ENCODE measurements at places on chromosomes 5 and 9. TPM values are rescaled to one million over a fixed set of nuclear protein-coding genes. Genes with fewer than 3 reads are reported as not detected.

DNA sequence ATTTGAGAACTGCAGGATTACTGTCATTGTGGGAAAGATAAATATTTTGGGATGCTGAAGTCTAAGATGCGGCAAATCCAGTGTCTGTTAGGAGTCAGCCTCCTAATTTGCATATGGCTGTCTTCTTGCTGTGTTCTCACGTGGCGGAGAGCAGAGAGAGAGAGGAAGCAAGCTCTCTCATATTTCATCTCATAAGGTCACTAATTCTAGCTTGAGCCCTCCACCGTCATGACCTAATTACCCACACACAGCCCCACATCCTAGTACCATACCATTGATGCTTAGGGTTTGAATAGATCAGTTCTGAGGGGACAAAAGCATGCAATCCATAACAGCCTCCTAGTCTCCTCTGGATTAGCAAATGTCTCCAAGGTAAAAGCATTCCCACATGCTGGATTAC lies 124.5 kb downstream of the CDH12 start:
- DNase-seq, result no peak

DNA sequence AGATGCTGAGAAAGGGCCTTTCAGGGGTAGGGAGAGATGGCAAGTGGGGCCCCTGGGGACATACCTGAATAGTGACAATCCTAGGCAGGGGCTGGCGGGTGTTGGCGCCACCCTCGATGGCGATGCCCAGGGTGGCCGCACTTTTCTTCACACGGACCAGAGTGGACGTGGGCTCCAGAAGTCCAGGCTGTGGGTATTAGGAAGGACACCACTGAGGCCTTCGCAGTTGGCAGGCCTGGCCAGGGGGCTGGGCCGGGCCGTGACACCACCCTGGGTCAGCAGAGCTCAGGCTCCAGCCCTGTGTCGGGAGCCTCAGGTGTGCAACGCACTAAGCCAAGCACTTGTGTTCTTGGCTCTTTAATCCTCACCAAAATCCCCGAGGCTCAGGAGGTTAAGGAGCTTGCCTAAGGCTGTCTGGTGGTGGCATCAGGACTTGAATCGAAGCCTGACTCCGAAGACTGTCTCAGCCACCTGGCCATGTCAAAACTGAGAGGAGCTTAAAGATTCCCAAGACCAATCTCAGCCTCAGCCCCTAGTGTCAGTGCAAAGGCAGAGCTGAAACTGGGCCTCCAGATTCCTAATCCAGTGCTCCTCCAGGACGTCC lies 15.5 kb upstream of the AKNA start:
- DNase-seq, result no peak

- DNase-seq, result peak; percentile 21
Observed at GRCh38 chr5:53463909-53464621, 16.4 kb upstream of the FST start.

DNA sequence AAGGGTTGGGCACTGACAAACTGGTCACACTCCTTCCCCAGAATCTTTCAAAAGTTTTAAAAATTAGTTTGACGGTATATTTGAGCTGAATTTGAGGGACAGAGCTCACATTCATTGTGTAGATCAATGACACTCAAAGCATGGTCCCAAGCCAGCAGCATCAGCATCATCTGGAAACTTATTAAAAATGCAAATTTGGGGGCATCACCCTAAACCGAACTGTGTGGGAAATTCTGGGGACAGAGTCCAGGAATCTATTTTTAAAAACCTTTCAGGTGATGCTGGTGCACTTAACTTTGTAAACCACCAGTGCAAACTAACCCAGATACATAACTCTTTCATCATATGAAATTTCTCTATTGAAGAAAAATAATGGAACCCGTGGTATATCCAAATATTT lies 58.1 kb upstream of the MTAP start:
- no peak for DNase-seq

GRCh38 chr9:15295761-15296405 lies 11.1 kb downstream of the TTC39B start:
- peak; percentile 78 for DNase-seq

- peak; percentile 4 for DNase-seq
Observed at GRCh38 chr5:148145916-148146315, 22.4 kb upstream of the SPINK14 start.

DNA sequence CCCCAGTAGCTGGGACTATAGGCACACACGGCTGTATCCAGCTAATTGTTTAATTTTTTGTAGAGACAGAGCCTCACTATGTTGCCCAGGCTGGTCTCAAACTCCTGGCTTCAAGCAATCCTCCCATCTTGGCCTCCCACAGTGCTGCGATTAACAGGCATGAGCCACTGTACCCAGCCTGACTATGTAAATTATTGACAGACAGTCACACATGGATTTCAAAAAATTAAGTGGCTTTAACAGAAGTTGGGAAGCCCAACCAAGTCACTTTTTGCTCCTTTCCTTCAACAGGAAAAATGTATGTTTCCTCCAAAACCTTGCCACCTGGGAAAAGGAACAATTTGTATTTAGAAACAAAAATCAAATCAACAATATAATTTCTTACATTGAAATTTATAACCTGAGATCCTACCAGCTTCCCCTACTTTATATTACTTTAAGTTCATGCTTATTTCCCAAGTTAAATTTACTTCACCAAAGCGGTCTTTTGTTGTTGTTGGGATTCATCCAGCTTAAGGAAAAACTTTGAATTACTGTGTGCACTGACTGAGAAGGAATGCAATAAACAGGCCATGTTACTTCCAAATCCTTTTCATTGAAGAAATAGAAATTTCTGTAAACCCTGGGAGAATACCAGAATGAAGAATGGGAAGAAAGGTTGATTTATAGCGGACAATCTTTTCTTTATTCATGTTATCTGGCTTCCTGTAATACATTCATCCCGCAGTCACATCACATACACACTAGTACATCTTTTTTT lies 8.6 kb downstream of the PCA3 start:
- no peak for DNase-seq

The GLT6D1 gene
- total RNA-seq, result not detected

The CCL19 gene
- not detected for total RNA-seq

Measured in IMR-90 (cell line).